ENCODE measurements at places on chromosomes 5 and 9.

- DNase-seq: no peak
These were observed 20.7 kb upstream of the STX17 start for GRCh38 chr9:99885747-99886146.

- no peak for DNase-seq
These were observed 10.8 kb downstream of the C9orf50 start for GRCh38 chr9:129610213-129610472.

- DNase-seq: no peak
These were observed 209.4 kb upstream of the RFX3 start for GRCh38 chr9:3735251-3735650.

DNA sequence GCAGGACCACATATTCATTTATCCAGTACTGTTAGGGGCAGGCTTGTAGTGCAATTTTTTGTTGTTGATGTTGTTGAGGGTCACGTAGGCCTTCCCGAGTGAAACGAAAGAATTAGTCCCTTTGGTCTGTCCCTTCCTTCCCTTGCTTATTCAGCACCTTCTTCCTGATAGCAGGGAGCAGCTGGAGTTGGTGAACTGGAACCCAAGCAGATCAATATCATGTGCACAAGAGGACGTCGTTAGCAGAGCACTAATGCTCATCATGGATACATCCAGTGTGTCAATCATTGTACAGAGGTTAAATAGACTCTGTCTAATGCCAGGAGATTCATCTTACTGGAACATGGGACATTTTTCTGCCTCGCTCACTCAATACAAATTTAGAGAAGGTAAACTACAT lies 33.0 kb upstream of the MAP1B start:
- no peak for DNase-seq

DNA sequence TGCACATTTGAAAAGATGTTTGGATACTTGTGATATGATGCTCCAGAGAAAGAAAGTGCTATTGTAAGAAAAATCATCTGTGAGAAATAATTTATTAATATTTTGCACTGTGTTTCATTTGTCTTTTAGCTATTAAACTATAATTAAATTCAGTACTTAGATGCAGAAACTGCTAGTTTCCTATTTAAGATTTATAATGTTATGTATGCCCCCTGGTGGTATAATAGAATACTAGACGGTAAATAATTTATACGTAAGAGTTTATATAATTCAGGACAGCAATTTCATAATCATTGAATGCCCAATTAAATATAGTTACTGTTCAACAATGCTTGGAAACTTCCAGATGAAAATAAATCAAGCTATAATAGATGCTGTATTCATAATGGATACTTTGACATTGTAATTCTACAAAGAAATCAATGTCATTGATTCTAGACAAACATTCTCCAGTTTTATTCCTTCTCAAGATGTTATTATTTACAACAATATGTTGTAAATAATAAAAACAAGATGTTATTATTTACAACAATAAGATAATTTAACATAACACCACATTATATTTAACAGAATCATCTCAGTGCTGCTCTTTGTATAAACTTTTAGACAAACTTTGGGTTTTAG lies 101.0 kb downstream of the TMEM232 start:
- DNase-seq: no peak

- no peak for DNase-seq
These were observed 633.1 kb downstream of the IRX1 start for GRCh38 chr5:4228708-4229107.

GRCh38 chr9:130329061-130329460 lies 63.5 kb downstream of the HMCN2 start:
- no peak for DNase-seq

DNA sequence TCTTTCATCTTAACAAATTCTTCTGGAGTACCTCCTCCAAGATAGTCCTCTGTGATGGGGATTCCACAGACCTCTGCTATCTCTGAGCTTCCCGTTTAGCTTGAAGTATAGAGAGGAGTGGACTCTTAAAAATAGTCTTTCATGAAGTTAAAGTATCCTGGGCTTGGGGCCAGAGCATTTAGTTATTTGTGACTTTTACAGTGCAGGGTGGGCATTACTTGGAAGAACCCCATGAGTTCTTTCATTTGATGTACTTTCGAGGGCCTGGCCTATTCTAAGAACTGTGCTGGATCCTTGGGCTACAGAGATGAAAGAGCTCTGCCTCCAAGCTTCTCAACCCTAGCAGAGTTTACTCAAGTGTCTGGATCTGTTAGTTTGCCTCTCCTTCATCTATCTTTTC lies 131.5 kb downstream of the ZSWIM6 start:
- no peak for DNase-seq

- DNase-seq: no peak
These were observed 21.8 kb downstream of the IL9 start for GRCh38 chr5:135873831-135874230.

DNA sequence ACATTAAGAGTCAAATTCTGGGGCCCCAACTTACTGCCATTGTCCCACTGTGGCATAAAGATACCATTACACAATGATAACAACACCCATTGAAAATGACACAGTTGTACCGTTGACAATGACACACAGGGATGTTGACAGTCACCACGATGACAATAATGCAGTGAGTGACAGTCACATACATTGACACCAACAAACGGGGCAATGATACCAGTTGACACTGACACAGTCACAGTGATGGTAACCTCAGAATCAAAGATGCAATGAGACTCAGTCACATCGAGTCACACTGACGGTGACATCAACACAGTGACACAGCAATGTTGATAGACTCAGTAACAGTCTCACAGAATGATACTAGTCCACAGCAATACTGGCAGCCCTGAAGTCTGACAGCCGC lies 16.9 kb downstream of the CNTFR start:
- no peak for DNase-seq

- no peak for DNase-seq
These were observed 7.6 kb downstream of the TTC39B start for GRCh38 chr9:15299374-15299939.

- DNase-seq: no peak
These were observed 43.7 kb downstream of the RASGRF2 start for GRCh38 chr5:81003811-81004386.

- no peak for DNase-seq
These were observed 51.4 kb upstream of the OLFM1 start for GRCh38 chr9:135035781-135036760.

DNA sequence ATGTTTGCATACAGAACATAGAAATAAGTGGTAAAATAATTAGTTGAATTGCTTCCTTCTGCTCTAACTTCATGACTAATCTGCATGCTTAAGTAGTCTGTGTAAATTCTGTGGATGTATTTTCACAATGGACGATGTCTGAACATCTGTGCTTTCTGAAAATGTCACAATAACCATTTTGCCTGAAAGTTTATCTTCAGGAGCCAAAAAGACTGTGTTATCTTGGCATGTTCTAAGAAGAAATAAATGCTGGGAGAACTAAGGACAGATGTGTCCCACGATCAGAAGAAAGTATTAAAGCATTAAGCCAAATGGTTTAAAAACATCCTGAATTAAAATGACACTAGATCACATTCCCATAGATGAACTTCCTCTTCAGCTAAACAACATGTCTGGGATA lies 397.6 kb downstream of the SPOCK1 start:
- DNase-seq: no peak

DNA sequence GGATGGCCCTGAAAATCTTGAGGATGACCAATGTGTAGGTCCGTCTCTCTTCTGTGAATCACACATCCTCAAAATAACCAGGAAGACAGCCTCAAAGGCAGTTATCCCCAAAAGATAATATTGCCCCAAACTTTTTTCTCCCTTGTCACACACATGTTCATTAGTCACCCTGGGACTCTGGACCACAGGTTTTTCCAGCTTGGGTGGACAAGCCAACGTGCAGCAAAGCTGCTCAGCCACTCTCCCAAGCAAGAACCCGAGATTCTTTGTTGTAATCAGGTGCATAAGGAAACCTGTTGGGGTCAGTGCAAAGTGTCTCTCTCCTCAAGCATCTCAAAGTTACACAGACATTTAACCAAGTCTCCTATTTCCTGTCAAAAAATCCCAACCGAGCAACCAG lies 196.6 kb downstream of the GNA14 start:
- DNase-seq: no peak

- DNase-seq: peak; percentile 78
These were observed 85.9 kb downstream of the HRH2 start for GRCh38 chr5:175743676-175744210.

GRCh38 chr9:74497748-74498620 lies 849 bp downstream of the RORB start:
- DNase-seq: peak; percentile 27

- no peak for DNase-seq
These were observed 689.4 kb upstream of the WWC1 start for GRCh38 chr5:167602067-167602466.

GRCh38 chr9:134217431-134218210 lies 53.3 kb upstream of the RNU6ATAC start:
- no peak for DNase-seq

- no peak for DNase-seq
These were observed 327.4 kb downstream of the DRD1 start for GRCh38 chr5:175116466-175117048.

DNA sequence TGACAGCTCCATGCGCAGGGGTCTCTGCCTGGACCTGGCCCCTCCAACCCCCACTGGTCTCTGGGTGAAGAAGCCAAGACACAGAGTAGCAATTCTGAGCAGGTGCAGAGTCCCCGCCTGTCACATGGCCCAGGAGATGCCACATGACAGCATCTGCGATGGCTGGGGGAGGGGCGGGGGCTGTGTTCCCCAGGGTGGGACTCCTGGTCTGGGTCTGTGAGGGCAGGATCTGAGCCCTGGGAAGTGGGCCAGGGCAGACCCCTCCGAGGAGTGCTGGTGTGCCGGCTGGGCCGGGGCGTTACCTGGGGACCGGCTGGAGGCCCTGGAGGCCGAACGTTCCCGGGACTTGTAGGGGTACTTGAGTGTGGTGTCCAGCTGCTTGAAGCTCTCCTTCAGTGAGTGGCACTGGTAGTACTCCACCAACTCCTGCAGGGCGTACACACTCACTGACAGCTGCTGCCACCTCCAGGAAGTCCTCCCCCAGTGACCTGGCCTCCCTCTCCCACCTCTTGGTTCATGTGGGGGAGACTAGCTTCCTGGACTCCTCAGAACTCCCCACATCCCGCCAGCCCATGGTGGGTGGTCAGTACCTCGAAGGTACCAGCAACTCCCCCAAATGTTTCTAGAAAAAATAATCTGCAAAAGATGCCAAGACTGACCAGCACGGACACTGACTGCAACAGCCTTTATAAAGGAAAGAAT lies 32.1 kb upstream of the SARDH start:
- no peak for DNase-seq

DNA sequence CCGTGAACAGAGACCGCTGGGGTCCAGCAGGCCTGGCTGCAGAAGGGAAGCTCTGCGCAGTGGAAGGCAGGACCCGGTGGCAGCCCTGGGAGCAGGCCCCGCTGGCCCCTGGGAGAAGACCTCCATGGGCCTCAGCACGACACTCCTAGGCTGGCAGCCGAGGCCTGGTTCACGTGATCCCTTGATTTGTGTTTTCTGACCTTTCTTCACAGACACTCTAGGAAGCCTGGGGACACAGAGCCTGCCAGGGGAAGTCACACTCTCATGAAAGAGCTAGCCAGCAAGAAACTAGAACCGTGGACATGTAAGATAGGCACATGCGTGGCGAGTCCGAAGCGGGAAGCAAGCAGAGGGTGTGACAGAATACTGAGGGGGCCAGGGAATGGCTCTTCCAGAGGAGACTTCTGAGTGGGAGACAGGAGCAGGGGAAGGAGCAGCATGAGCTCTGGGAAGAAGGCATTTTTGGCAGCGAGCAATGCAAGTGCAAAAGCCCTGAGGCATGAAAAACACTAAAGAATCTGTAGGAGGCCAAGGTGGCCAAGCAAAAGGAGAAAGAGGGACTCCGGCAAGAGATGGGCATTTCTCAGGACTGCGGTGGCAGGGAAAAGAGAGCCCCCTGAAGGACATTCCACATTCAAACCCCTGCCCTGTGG lies 26.6 kb upstream of the IL17B start:
- DNase-seq: no peak

GRCh38 chr9:114205171-114206015 lies 50.1 kb downstream of the COL27A1 start:
- peak; percentile 34 for DNase-seq

DNA sequence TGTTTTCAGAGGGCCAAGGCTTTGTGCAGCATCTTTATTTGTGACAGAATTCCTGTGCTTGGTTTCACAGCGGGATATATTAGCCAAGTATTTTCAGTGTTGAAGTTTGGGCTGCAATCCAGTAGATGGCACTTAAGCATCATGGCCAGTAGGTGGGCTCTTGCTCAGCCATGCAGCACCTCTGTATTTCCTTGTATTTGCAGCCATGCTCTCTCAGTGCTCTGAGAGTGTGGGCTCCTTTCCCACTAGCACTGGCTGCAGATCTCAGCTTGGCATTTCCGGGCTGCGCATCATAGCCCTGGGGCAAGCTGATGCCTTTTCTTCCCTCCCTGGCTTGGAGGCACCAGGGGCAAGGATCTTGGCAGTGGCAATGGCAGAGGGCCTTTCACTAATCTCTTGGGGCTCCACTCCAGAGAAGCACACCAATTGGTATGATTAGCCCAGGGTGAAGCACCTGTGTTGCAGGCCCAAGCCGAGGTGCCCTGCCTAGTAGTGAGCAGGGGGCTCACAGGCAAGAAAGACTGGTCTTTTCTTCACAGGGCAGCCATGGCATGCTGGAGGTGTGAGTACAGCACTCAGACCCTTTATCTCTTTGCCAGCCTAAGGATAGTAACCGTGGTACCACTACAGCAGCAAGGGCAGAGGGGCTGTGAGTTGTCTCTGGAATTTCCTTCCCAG lies 48.3 kb downstream of the SLCO6A1 start:
- peak; percentile 27 for DNase-seq

DNA sequence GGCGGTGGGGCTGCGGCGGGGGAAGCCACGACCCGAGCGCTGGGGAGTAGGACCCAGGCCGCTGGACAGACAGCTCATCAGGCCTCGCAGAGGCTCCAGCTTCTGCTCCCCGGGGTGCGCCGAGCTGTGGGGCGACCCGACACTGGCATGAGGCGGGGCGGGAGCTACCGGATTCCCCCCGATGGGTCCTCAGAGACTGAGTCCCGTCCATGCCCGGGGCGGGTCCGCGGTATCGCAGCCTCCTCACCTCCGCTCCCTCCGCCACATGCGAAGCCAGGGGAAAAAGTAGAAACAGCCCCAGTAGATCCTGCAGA lies 2.6 kb upstream of the CCL27 start:
- DNase-seq: no peak

DNA sequence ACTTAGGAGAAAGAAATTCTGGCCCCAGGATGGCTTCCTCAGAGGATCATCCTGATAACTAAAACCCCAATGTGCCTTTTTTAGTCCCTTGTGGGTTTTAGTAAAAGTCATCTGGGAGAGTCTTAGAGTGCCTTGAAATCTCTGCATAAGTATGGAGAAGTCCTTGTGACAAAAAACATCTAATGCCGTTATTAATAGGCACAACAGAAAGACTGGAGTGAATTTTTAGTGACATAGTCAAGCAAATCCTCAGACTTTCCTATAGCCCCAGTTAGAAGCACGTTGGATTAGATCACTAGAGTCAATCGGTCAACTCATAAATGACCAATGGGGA lies 108.2 kb upstream of the MPDZ start:
- DNase-seq: no peak

- no peak for DNase-seq
These were observed 482.8 kb upstream of the KLF4 start for GRCh38 chr9:107972346-107972745.
